ENCODE measurements at places on chromosomes 16 and 17.

GRCh38 chr17:15475631-15476354 lies 8.4 kb upstream of the CDRT4 start:
- no peak for DNase-seq

DNA sequence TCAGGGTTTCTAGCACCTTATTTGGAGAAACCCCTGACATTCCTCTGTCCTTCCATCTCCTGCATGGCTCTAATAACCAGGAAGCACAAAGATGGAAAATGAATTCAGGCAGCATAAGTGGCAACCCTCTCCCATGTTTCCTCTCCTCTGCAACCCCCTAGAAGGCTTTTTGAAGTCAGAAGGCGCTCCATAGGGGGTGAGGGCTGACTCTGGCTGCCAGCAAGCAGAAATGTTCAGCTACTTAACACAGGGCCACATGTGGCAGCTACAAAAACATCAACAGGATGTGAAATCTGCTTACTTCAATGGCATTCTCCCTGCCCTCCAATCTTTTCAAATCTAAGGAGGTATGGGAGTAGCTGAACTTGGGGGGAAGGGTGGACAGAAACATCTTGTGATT lies 55.2 kb upstream of the IRX5 start:
- no peak for DNase-seq

GRCh38 chr17:9729034-9729650 lies 62.2 kb downstream of the DHRS7C start:
- no peak for DNase-seq

DNA sequence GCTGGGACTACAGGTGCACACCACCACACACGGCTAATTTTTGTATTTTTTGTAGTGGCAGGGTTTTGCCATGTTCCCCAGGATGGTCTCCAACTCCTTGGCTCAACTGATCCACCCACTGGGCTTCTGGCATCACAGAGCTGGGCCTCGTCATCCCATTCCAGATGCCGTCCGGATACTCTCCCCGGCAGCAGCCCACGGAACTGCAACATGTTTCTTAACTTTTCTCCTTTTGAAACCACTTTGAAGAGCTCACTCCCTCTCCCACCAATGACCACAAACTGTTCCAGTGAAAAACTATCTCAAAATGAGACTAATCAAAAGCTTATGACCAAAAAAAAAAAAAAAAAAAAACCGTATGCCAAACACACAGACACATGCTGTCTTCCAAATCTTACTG lies 17.6 kb downstream of the PEMT start:
- no peak for DNase-seq

- DNase-seq, result no peak
These were observed 474.4 kb downstream of the SLC39A11 start for GRCh38 chr17:72618001-72618509.

Data from pulmonary artery endothelial cell (primary cell).